Bone marrow (tissue), 2 donors: ENCODE measurements at places on chromosomes 12 and 14.

DNA sequence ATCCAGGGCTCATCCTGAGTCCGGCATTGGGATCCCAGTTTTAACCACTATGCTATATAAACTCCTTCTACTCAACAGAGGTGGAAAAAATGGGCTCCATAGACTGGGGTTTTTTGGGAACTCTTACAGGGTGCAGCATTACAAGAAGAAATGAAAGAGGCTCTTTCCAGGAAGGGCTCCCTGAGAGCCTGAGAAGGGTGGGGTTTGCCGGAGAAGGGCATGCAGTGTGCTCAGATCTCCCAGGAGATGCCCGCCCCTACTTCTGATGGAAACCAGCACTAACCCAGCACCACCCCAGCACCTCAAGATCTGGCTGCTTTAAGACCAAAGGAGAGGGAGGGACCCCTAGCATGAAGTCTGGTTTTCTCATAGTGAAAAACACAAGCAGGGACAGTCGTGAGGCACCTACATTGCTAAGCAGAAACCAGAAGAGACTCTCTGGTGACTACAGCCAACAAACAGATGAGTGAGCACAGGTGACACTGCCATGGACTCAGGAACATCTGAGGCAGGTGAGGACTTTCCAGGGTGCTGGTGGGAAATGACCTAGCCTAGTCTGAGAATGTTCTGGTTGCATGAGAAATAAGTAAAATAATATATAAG lies 43.9 kb upstream of the HSP90B1 start:
- DNase-seq = no peak

DNA sequence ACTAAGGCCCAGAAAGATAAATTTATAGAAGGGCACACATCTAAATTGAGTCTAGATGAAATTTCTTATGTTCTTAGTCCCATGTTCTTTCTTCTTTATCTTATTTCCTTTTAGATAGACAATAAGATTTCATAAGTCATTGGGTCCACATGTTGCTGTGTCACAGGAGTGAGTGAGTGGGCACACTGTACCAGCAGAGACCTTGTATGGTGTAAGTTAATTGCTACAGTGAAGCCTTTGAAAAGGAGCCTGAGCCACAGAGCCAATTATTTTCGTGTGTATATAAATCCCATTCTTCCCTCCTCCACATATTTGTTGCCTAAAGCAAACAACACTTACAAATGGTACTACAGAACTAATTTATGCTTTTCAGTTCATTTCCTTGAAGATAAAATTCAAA lies 79.1 kb downstream of the GRIP1 start:
- no peak for DNase-seq

DNA sequence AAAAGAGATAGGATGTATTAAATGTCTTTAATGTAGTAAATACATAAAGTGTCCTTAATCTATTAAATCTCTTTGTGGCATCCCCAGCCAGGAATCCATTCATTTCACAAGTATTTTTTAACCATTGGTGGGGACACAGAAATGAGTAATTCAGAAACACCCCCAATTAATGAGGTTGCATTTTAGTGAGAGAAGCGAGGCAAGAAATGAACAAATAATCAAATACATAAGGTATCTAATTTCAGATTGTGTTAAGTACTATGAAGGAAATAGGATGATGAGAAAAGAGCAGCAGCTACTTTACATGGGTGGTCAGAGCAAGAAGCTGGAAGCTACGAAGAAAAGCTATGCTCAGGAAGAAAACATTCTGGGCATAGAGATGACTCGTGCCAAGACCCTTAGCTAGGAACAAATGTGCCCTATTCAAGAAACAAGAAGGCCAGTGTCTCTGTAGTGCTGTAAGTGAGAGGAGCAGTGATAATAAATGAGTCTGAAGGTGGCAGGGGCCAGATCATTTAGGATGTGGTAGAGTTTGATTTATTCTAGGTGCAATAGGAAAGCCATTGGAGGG lies 60.5 kb upstream of the IGF1 start:
- DNase-seq = no peak

DNA sequence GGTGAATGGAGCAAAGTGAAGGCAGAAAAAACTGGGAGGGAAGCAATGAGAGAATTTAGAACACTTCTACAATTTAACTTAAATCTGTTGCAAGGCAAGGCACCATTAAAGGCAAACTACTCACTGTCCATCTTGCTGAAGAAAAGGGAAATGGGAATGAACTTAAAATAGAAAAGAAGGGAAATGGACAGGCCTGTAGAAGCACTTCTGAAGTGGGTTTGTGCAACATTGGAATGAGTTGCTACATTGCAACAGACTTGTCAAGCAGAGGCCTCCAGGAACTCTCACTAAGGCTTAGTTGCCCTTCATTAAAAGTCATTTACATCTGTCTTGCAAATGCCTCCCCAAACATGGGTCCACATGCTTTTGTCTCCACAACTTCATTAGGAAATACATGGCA lies 13.7 kb upstream of the OR10AD1 start:
- no peak for DNase-seq

DNA sequence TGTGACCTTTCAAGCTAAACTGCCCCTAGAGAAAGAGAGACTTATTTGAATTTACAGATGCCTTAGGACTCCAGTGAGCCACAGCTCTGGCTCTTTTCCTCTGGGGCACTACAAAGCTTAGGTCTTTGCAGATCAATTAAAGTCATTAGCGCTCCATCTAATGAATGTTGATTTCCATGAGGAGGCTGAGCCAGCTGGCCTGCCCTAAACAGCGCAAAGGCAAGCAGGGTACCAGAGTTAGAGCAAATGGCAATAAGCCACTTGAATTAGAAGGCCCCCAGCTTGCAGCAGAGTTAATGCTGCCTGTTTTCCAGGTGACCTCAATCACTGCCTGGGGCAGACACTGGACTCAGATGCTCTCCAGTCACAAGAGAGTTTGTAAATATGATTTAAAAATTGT lies 695.3 kb downstream of the DIO2 start:
- no peak for DNase-seq

GRCh38 chr14:37472906-37473305 lies 122.1 kb downstream of the FOXA1 start:
- DNase-seq = no peak

DNA sequence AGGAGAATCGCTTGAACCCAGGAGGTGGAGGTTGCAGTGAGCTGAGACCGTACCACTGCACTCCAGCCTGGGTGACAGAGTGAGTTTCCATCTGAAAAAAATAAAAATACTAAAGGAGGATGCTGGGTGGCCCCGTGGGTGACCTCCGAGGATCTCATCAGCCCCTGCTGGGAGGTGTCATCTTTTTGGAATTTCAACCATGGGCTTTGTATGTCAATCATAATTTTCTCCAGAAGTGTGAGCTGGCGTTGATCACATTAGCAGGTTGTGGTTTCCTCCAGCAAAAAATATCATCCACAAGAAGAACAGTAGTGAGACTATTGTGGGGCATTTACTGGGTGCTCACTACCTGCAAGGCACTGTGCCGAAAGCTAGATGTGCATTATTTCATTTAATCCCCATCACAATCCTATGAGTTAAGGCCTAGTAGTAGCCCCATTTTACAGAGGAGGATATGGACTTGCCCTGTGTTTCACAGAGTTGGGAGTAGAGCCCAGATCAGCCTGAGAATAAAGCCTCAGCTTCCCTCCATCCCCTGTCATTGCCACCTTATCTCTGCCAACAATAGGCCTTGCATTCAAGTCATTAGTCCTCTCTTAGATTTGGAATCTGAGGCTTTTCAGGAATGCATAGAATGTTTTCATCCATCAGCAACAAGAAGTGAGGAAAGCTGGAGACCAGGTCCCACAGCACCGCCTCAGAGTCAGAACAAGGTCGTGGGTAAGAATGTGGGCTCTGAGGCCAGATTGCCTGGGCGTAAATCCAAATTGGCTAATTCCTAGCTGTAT lies 39.8 kb downstream of the SVOP start:
- no peak for DNase-seq

DNA sequence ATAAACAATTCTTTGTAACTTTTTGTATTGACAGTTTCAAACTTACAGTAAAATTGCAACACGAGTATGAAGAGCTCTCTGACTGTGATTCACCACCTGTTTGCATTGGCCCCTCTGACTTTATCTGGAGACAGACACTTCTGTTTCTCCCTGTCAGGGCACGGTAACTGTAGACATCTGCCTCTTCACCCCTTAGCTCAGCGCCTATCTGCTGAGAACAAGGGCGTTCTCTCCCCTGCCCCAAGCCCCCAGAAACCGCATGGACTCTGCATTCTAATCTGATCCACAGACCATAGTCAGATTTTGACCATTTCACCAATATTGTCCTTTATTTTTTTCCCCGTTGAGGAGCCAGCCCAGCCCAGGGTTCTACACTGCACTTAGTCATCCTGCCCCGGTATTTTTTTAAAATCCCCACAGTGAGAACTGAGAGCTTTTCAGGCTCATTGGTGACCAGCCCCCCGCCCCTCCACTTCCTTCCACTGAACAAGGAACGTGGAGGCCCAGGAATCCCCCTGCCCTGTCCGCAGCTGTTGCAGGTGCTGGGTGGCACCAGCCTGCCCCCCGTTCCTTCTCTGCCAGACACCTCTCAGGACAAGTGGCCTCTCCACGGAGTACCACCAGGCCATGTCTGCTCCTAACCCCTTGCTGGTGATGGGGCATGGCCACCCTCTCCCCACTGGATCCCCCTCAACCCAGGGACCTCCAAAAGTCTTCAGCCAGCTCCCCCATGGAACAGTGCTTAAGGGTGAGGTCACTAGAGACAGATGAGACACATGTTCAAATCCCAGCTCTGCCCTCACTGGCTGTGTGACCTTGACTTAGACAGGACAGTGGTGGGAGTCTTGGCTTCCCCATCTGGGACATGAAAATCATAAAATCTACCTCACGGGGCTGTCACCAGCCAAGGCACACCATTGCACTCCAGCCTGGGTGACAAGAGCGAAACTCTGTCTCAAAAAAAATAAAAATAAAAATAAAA lies 11.2 kb downstream of the RHOF start:
- peak; percentile 62 for DNase-seq
